IMR-90 (cell line): ENCODE measurements at places on chromosomes 4 and X. TPM values are rescaled to one million over a fixed set of nuclear protein-coding genes. Genes with fewer than 3 reads are reported as not detected.

- DNase-seq, result no peak
- H3K4me3 ChIP-seq, result no peak overlapping the region
- no peaks in the 10 kb centered on the region for H3K27me3 ChIP-seq
- peaks cover 28% of the 10 kb centered on the region for H3K36me3 ChIP-seq
- H3K4me1 ChIP-seq, result no peaks in the 10 kb centered on the region
Measured at GRCh38 chr4:2721586-2721985, 34.5 kb downstream of the TNIP2 start.

DNA sequence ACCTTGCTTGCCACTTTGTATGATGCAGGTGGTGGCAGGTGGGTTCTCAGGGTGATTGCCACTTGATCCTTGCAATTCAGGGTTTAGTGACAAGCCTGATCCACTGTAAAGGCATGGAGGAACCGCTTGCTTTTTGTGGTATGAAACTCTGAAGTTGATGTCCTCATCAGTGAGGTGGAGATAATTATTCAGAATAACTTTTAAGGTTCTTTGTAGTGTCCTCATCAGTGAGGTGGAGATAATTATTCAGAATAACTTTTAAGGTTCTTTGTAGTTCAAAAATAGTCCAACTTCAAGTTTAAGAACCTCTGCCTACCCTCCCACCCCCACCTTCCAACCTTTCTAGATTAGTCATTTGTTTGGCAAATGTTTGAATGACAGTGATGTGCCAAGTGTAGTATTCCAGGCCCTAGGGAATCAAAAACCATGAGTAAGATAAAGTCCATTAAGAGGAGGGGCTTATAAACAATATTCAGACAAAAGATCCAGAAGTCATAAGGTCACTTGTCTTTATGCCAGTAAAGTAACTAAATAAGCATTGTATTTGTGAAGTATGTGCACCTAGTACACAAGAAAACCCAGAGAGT, 51.2 kb downstream of the DCUN1D4 start:
- no peaks in the 10 kb centered on the region for H3K27me3 ChIP-seq
- H3K27ac ChIP-seq, result no peak overlapping the region
- peak; percentile 35 for DNase-seq
- no peak overlapping the region for H3K4me3 ChIP-seq
- peaks cover 25% of the 10 kb centered on the region for H3K36me3 ChIP-seq

DNA sequence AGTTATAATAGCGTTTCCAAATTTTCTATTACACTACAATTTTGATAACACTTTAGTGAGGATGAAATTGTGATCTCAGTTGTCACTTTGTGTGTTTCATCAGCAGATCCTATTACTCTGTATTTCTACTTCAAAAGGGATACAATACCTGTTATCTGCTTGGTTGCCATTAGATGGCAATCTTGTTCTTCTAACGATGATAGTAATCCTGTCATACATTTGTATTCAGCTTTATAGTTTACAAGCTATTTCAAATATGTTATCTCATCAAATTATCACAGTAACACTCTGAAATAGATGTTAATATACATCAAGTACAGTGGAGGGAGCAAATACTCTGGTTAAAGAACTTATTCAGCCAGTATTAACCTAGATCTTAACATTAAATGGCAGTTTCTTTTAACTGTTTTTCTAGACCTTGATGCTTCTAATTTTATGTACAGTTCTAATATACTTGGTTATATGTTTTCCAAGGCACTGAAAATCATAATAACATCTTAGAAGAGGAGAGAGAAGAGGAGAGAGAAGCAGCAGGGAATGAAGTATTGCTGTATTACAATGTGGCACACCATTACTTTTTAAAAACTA, 292.0 kb downstream of the CCSER1 start:
- H3K36me3 ChIP-seq, result no peaks in the 10 kb centered on the region
- no peak overlapping the region for H3K4me3 ChIP-seq
- H3K4me1 ChIP-seq, result no peaks in the 10 kb centered on the region
- no peaks in the 10 kb centered on the region for H3K27me3 ChIP-seq
- DNase-seq, result peak; percentile 37
- H3K27ac ChIP-seq, result no peak overlapping the region

Gene SLC2A9
- 0.56 and 0.72 TPM in 2 replicates for total RNA-seq

DNA sequence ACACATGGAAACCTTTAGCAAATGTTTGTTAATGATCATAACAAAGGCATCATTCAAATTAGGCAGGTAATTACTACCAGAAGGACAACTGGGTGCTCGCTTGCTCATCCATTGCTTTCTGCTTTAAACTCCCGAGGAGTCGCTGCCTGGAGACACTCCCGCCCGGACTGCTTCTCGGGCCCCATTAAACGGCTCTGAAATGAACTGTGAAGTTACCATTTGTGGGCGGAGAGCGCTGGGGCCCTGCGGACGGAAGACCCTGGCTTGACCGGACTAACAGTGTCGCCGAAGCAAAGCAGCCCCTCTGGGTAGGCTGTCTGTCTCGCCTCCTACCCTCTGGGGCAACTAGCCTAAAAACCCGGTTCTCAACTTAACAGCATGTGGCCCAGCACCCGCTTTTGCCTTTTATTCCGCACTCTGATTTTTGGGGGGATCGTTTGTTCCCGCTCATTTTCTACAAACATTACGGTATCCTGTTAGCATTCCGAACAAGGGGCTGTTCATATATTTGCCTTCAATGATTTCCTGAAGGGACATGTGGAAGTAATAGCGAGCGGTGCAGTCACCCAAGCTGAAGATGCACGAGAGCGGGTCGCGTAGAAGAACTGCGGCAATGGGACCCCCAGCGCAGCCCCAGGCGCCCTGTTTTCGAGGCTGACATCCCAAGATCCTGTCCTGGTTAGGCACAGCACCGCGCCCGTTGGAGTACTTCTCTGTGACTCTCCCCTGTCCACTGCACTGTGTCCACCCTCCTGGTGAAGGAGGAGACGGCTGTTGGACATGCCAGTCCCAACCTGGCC, 1.6 kb upstream of the PDGFRA start:
- peaks cover 21% of the 10 kb centered on the region; the same call in 1 of the 2 replicates for H3K36me3 ChIP-seq
- H3K4me3 ChIP-seq, result peak overlapping the region; percentile 89
- H3K4me1 ChIP-seq, result peaks cover 15% of the 10 kb centered on the region
- no peaks in the 10 kb centered on the region for H3K27me3 ChIP-seq

- no peaks in the 10 kb centered on the region for H3K36me3 ChIP-seq
- H3K27ac ChIP-seq, result no peak overlapping the region
- no peaks in the 10 kb centered on the region for H3K27me3 ChIP-seq
- H3K4me3 ChIP-seq, result no peak overlapping the region
- H3K4me1 ChIP-seq, result no peaks in the 10 kb centered on the region
Measured at GRCh38 chr4:72283357-72283756, 251.6 kb downstream of the NPFFR2 start.

DNA sequence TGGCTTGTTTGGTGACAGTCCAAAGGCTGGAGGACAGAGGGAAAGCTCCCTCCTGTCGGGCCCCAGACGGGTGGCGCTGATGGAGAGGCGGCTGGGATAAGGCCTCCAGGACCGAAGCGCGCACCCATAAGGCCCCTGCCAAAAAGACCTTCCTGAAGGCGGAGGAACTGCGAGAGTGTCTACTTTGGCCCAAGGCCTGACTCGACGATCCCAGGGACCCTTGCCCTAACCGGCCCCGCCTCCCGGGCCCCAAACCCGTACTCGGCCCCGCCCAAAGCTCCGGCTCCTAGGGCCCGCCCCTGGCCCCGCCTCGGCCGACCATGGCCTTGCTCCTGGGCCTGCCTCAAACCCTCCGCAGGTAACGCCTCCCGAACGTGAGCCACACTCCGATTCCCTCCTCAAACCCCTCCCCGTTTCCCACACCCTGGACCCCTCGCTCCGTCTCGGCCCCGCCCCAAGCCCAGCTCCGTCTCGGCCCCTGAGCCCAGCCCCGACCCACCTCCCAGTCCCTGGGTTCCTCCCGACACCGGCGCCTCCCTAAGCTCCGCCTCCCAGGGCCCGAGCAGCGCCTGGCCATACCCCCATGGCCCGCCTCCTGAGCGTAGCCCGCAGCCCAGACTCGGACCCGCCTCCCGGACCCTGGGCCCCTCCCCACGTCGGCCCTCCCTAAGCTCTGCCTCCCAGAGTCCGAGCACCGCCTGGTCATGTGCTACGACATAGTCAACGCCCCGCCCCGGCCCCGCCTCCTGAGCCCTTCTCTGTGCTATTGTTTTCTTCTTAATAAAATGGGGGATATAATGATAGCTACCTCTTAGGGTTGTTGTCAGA, 90.0 kb upstream of the DRD5 start:
- no peaks in the 10 kb centered on the region for H3K36me3 ChIP-seq
- H3K4me3 ChIP-seq, result peak overlapping the region; percentile 29; the same call in 1 of the 2 replicates
- H3K27me3 ChIP-seq, result no peaks in the 10 kb centered on the region
- H3K27ac ChIP-seq, result no peak overlapping the region
- H3K4me1 ChIP-seq, result no peaks in the 10 kb centered on the region

Gene SPP1
- 0.18 and 0.28 TPM in 2 replicates for total RNA-seq

GRCh38 chr4:113564493-113564892, 197.0 kb downstream of the CAMK2D start:
- H3K4me1 ChIP-seq, result peaks cover 5% of the 10 kb centered on the region
- no peak for DNase-seq
- no peak overlapping the region for H3K4me3 ChIP-seq
- no peaks in the 10 kb centered on the region for H3K27me3 ChIP-seq

DNA sequence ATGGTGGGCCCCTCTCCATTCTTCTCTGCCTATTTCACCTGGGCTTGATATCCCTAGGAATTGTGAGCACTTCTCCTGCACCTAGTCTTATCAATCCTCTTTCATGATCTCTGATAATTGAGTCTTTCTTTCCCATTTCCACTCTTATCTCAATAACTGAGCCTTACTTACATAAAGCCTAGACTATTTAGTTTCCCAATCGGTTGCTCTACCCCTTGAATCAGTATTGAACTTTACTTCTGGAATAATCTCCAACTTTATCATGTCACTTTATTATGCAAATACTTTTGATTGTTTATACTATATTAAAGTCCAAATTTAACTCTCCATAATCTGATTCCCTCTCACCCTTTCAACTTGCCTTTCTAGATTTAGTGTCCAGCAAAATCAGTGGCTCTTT, 222.7 kb downstream of the SPRY1 start:
- H3K27me3 ChIP-seq, result no peaks in the 10 kb centered on the region
- H3K4me1 ChIP-seq, result peaks cover 2% of the 10 kb centered on the region; the same call in 1 of the 2 replicates
- no peak overlapping the region for H3K27ac ChIP-seq
- DNase-seq, result no peak
- no peaks in the 10 kb centered on the region for H3K36me3 ChIP-seq

Gene RPGR
- total RNA-seq, result 3.8 and 6.7 TPM in 2 replicates

Gene PCDH11X
- under 0.01 TPM in 1 of 2 replicates, not detected in the other for total RNA-seq

Gene INTU
- 10.8 and 12.5 TPM in 2 replicates for total RNA-seq

Gene WDR45
- total RNA-seq, result 25.3 and 40.7 TPM in 2 replicates

Gene GLRA3
- not detected in 2 replicates for total RNA-seq

Gene LRP2BP
- 0.18 and 0.56 TPM in 2 replicates for total RNA-seq

- H3K4me1 ChIP-seq, result no peaks in the 10 kb centered on the region
- no peak overlapping the region for H3K4me3 ChIP-seq
- H3K36me3 ChIP-seq, result no peaks in the 10 kb centered on the region
- H3K27ac ChIP-seq, result no peak overlapping the region
Measured at GRCh38 chr4:139574641-139575040, 18.6 kb upstream of the SETD7 start.

Gene SATL1
- not detected in 2 replicates for total RNA-seq

GRCh38 chr4:39104255-39104654, 42.2 kb downstream of the KLHL5 start:
- peaks cover 35% of the 10 kb centered on the region for H3K36me3 ChIP-seq
- no peak overlapping the region for H3K4me3 ChIP-seq
- DNase-seq, result peak; percentile 15

DNA sequence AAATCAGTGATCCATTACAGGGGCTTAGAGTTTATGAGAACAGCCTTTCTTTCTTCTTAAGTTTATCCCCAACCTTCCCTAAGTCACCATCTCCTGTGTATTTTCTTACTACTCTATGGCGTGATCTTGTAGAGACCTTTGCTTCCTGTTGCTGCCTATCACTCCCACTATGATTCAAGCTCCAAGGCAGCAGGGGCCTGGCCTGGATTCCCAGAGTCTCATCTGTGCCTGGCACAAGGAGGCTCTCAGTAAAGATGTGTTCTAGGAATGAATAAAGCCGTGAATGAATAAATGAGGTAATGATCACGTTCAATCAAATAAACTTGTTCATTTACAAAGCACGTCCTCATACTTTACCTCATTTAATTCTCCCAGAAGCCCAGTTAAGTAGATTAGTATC, 45.4 kb downstream of the CC2D2A start:
- H3K27me3 ChIP-seq, result no peaks in the 10 kb centered on the region
- no peak overlapping the region for H3K4me3 ChIP-seq
- no peak overlapping the region for H3K27ac ChIP-seq
- peaks cover 23% of the 10 kb centered on the region for H3K36me3 ChIP-seq
- peak; percentile 27 for DNase-seq
- no peaks in the 10 kb centered on the region for H3K4me1 ChIP-seq

- peaks cover 4% of the 10 kb centered on the region for H3K27me3 ChIP-seq
- no peak overlapping the region for H3K4me3 ChIP-seq
- no peak overlapping the region for H3K27ac ChIP-seq
Measured at GRCh38 chrX:42107495-42108488, 184.4 kb upstream of the CASK start.

DNA sequence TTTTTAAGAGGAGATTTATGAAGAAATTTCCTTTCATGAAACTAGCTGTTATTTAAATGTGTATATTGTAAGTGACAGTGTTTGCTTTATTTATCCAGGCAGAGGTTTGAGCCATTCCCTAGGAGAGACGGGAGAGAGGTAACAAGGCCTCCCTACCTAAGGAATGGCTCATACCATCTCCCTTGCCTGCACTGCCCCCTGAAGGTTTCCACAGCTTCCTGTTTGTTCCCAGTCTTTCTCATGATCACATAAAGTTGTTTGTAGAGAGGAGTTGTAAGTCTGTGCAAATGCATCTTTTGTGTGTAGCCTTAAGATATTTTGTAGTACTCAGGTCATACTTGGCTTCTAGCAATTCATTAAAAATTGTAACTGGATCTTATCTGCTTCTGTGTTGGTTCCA, 1504.5 kb upstream of the PCDH10 start:
- no peaks in the 10 kb centered on the region for H3K27me3 ChIP-seq
- no peak overlapping the region for H3K27ac ChIP-seq
- H3K36me3 ChIP-seq, result no peaks in the 10 kb centered on the region

DNA sequence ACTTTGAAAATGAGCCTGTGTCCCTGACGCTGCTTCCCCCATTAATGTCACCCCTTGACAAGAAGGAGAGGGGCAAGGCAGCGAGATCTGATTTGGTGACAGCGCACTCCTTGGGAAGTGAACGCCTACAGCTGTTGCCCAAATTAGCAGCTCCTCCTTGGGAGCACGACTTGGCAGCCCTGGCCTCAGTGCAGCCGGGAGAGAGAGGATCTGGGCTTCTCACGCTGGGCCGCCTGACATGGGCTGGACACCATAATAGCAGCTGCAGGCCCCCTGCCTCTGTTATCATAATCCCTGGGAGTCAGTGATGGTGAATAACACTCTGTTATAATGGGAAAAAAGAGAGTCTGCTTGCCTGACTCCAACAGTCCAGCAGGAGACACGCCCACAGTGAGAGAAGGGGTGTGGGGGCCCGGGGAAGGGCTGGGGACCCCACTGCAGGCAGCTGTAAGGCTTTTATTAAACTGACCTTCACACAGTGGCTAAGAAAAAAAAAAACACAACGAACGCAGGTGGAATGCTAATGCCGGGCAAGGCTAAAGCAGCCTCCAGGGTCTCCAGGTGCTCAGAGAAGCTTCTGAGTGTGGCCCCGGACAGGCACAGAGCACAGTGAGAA, 73.3 kb downstream of the PSAPL1 start:
- no peaks in the 10 kb centered on the region for H3K36me3 ChIP-seq
- peaks cover 35% of the 10 kb centered on the region for H3K27me3 ChIP-seq
- H3K4me1 ChIP-seq, result 0 out of 2 replicates have a peak, but pooled peaks cover 2% of the 10 kb centered on the region
- no peak overlapping the region for H3K4me3 ChIP-seq
- no peak overlapping the region for H3K27ac ChIP-seq

- no peaks in the 10 kb centered on the region for H3K36me3 ChIP-seq
- no peaks in the 10 kb centered on the region for H3K27me3 ChIP-seq
- DNase-seq, result no peak
- H3K4me1 ChIP-seq, result no peaks in the 10 kb centered on the region
- H3K4me3 ChIP-seq, result no peak overlapping the region
Measured at GRCh38 chr4:148159793-148160192, 282.4 kb downstream of the NR3C2 start.
